ENCODE measurements at places on chromosomes 11 and 22. TPM values are rescaled to one million over a fixed set of nuclear protein-coding genes. Genes with fewer than 3 reads are reported as not detected.

The CBX6 gene
- 192 TPM for total RNA-seq

The TIMP3 gene
- total RNA-seq: 1.1 TPM

The CARD18 gene
- total RNA-seq: not detected

The OR8I2 gene
- total RNA-seq: not detected

- DNase-seq: no peak
Observed at GRCh38 chr22:20459152-20459542, 21.5 kb upstream of the SCARF2 start.

DNA sequence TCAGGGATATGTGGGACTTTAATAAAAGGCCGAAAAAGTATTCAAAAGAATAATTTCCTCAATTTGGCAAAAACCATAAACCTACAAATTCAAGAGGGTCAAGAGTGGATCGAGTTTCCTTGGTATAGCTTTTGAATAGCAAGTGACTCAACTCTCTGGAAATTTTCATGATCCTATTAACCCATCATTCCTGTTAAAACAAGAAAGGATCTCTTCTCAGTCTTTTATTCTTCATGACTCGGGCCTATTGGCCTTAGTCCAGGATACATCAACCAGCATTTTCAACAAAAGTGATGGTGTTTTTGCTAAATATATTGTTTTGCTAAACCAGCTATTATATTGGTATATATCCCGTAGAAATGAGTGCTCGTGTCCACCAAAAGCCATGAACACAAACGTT lies 110.3 kb downstream of the ATXN10 start:
- no peak for DNase-seq

DNA sequence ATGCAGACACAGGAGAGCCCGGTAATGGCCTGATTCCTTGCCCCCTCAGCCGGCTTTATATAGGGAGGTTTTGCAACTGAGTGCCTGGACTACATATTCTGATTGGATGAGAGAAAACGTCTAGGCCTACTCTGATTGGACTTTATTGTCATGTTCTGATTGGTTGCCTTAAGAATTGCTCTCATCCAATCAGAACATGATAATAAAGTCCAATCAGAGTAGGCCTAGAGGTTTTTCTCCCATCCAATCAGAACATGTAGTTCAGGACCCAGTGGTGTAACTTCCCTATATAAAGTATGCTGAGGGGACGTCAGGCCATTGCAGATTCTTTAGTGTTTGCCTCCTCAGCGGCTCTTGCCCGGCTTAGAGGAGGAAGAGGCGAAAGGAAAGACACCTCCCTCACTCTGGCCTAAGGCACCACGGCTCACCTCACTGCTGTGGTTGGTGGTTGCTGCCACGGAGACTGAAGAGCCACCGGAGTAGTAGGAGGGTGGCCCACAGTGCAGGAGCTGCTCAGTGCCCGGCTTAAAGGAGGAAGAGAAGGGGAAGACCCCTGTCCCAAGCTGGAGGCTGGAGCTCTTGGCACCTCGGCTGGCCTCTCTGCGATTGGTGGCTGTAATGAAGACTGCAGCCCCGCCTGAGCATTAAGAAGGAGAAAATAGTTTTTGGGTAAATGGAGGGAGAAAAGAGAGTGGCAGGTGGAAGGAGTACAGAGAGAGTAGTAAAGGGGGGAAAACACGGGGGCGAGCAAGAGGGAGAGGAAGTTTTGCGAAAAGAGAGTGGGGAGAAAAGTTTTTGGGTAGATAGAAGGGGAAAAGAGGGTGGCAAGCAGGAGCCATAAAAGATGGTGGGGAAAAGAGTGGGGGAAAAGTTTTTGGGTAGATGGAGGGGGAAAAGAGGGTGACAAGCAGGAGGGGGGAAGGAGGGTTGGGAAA lies 116.7 kb upstream of the SERPIND1 start:
- DNase-seq: no peak

GRCh38 chr11:122721964-122722266 lies 66.4 kb downstream of the UBASH3B start:
- DNase-seq: no peak

DNA sequence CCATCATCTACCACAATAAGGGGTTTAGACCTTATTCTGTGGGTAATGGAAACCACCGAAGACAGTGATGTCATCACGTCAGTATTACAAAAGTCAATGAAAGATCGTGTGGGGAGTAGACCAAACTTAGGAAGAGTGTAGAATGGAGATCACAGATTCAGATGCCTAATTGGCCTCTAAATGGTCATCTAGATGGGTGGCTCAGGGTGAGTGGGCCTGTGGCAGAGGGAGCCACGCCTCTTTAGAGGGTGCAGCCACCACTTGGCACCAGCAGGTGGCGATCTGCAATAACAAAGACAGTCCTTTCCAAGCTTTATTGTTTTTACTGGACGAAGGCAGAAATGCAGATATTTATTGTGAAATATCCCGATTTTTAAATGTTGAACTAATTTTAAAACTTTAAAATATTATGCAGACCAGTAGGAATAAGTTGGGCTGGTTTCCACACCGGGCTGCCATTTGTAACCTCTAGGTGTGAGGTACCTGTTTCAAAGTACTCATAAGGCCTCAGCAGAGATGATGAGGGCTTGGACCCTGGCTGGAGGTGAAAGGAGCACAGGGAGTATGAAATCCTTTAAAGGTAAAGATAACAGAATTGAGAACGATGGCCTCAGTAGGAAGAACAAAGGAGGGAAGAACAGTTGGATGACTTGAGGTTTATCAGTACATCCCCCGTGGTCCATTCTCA lies 222.0 kb downstream of the DBX1 start:
- no peak for DNase-seq

DNA sequence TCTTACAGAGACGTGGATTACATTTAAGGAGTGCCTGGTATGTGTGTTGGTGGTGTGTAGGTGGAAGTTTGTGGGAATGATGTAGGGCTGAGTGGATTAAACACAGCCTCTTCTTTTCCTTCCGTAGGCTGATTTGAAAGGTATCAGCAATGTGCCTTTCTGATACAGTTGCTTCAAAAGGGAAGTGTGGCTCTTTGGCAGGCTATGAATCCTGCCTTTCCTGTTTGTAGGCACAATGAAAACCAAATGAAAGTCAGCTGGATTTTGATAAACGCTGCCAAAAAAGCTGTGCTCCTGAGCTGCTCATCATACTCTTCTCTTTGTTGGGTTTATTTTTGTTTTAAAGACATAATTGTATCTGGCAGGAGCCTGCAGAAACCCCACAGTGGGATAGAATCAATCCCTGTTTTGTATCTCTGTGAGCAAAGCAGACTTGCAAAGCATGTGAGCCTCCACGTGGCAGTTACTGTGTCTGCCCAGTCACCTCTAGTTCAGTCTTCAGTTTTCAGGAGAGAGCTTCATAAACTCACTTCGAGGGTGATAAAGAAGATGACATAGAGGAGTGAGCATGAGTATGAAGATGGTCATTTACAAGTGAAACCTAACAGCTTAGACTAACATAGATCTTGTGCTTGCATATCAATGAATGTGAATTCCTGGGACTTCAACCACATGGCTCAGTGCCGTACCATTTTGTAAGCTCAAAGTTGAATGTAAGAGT lies 655.7 kb upstream of the KIRREL3 start:
- DNase-seq: no peak

- DNase-seq: peak; percentile 68
Observed at GRCh38 chr11:14249121-14249963, 109.6 kb downstream of the RRAS2 start.

DNA sequence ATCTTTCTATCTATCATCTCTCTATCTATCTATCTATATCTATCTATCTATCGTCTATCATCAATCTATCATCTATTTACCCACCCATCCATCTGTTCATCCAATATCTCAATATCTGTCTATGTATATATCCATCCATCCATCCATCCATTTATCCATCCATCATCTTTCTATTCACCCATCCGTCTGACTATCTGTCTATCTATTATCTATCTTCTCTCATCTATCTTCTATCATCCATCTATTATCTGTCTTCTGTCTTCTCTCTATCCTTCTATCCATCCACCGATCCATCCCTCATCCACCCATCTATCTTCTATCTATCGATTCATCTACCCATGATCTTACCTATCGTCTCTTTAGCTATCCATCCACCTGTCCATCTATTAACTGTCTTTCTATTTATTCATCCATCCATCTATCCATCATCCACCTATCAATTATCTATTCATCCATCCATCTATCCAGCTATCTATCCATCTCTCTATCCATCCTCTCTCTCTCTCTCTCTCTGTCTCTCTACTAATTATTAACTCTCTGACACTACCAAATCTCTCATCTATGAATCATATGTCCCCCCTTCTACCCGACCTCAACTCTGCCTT lies 89.1 kb downstream of the DHCR7 start:
- DNase-seq: no peak

The ANGPTL5 gene
- not detected for total RNA-seq

DNA sequence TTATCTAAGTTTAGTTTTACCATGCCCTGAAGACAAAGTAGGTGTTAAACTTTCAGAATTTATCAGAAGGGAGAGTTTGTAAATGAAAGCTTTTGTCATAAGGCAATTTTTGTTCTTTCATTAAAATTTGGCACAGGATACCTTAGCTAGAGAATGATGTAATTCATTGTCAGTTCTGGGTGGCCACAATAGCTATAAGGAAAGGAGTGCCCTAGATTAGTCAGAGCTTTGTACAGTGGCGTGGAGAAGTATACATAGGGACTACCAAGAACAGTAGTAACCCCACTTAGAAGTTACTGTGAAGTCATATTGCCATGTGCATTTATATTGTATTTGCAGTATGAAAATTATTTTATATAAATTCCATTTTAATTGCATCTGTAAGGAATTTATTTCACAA lies 126.3 kb upstream of the CARD18 start:
- DNase-seq: no peak

The MOGAT2 gene
- total RNA-seq: not detected

The GAS2 gene
- total RNA-seq: 1.4 TPM

The BLID gene
- not detected for total RNA-seq

DNA sequence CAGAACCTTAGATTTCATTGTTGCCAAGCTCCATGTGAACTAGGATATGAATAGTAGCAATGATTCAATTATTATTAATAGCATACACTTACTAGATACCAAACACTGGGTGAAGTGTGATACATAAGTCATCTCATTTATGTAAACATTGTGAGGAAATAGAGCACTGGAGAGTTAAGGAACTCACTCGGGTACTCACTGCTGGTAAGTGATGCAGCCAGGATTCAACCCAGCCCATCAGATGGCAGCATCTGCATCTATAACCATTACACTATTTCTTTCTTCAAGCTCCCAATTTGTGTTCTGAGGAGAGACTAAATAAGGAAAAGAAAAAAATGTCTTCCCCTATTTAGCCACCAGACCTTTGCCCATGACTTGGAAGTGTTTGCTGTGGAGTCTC lies 10.2 kb upstream of the ALG8 start:
- no peak for DNase-seq

GRCh38 chr11:61357233-61357893 lies 4.3 kb downstream of the CYB561A3 start:
- no peak for DNase-seq

DNA sequence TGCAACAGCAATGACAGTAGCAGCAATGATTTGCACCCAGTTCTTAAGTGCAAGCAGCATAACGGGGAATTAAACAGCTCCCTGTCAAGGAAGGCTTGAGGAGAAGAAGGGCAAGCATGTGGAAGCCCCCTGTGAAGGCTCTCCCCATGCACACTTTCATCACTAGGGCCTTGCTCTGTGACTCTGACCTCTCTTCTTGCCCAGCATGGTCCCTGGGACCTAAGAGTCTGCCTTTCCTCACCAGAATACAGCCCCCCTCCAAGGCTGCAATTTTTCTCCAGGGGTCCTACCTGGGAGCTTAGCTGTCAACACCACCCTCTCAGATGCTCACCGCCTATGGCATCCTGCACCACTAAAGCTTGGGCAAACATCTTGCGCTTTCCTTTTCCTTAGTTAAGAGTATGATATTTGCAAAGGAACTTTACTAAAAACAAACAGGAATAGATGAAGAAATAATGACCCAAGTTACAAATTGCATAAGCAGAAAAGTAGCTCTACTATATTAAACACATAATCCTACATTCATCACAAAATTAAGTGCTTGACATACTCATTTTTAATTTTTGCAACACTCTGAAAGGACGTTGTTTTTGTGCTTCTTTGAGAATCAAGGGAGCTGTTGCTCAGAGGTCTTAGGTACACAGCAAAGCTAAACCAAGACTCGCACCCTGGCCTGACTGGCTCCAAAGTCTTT lies 187.6 kb downstream of the ADAMTS15 start:
- DNase-seq: no peak

DNA sequence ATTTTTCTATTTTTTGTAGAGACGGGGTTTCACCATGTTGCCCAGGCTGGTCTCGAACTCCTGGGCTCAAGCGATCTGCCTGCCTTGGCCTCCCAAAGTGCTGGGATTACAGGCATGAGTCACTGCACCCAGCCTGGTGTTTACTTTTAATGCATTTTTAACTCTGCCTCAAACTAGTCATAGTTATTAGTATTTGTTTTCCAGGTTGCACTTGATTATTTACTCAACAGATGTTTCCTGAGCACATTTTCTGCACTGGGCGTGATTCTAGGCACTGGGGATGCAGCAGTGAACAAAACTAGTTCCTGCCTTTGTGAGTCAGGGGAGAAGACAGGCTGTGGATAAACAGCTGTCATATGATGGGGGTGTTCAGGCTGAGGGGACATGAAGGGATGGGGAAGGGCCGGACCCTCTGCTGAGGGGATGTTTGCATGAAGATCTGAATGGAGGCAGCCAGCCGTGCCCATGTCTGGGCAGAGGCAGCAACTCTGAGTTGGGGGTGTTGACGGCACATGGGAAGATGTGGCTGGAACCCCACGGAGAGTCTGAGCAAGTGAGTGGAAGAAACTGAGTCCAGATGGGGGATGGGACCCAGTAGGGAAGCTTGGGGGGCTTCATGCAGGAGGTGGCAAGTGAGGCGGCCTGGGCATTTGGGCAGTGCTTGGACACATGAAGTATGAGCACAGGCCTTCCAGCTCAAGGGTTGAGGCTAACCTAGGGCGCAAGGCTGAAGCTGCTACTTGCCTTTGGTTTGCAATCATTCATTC lies 34.4 kb downstream of the MPPED1 start:
- no peak for DNase-seq

The EEF1G gene
- 1,880 TPM for total RNA-seq

The SCGB1C1 gene
- total RNA-seq: not detected

- DNase-seq: no peak
Observed at GRCh38 chr11:18171377-18172000, 1.1 kb upstream of the MRGPRX4 start.

- DNase-seq: no peak
Observed at GRCh38 chr11:126034039-126034932, 28.4 kb downstream of the CDON start.

The OR52A1 gene
- not detected for total RNA-seq

DNA sequence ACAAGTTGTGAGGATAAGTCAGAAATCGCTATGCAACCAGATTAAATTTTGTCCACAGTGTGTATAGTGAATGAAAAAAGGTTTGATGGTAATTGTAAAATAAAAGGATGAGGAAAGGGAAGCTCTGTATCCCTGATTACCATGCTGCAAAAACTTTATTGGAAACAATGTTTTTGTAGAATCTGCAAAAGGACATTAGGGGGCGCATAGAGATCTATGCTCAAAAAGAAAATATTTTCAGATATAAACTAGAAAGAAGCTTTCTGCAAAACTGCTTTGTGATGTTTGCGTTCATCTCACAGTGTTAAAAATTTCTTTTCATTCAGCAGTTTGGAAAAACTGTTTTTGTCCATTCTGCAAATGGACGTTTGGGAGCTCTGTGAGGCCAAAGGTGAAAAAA lies 390.5 kb downstream of the OR4C45 start:
- DNase-seq: no peak

Data from activated T-cell treated with anti-CD3 and anti-CD28 coated beads, Interleukin-2, amount 50 U/mL, for 4 hours (primary cell).